Activated CD4-positive, alpha-beta T cell treated with anti-CD3 and anti-CD28 coated beads for 24 hours (primary cell): ENCODE measurements at places on chromosomes 5 and 9.

DNA sequence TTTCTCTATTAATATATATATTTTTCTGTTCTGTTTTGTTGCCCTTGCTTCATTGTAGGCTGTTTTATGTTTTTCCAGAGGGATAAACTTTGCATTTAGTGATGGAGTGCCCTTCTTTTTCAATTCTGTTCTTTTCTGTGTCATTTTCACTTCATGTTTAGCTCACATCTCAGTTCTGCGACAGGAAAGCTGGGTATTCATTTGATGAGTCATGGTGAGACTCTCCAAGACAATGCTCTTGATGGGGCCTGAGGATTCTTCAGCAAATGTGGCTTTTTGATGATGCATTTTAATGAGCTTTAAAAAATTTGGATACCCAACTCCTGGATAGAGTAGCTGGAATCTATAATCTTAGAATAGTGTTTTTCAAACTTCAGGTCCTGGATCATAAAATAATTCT, 56.5 kb upstream of the SPATA31D4 start:
- DNase-seq = no peak

- no peak for DNase-seq
Measured at GRCh38 chr9:99931155-99931840, 24.8 kb downstream of the STX17 start.

DNA sequence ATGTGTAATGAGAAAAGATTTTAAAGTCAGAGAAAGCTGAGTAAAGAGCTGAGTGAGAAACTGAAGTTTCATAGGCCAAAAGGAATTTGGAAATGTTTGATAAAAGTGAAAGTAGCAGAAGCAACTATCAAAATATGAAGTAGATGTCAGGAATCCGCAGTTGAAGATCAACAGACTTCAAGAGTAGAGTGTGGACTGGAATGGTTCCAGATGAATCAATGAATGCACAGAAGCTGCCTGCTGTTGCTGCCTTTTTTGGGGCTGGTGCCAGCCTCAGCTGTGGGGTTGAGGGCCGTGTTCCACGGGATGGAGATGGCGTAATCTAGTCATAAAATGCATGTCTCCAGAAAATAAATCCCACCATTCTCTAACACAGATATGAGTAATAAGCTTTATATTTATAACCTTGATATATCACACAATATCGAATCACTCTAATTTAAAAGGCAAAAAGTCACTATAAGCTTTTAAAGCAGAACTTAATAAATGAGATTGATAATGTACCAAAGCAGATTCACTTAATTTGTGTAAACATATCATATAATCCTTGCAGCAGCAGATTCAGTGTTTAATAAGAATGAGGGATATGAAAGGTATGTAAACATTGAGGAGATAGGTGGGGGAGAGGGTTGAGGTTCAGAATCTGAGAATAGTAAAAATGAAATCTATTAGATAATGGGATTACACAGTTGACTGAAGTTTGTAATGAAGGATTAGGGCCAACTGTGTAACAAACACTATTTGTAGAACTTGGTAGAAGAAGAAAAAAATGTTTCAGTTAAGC, 652.3 kb upstream of the FTMT start:
- no peak for DNase-seq

DNA sequence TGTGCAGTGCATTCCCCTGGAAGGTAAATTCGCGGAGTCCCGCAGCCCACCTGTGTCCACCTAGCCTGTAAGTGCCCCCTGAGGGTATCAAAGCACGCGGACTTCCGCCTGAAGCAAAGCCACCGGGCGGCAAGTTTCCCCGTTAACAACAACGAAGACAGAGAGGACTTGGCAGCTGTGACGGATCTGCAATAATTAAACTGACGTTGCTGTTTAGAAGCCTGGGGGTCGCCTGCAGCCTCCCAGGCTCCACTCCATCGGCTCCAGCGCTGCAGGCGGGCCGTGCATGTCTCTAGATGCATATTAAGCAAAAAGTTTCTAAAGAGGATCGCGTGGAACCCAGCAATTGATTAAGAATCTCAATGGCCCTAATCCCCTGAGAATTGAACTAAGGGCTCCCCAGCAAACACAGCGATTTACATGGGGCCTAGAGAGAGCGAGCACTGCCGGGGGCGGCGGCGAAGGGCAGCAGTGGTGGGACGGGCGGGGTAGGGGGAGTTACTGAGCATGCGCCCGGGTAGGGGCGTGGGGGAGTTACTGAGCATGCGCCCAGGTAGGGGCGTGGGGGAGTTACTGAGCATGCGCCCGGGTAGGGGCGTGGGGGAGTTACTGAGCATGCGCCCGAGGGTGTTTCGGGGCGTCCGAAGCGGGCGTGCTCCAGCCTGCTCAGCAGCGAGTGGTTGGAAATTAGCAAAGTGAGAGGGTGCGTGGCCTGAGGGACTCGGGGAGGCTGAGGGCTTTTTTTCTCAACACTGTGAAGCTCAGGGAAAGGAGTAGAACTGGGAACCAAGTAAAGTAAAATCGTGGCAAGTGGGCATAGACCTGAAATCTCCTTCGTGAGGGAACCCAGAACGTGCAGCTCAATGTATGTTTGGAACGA, 255.2 kb downstream of the DOCK8 start:
- DNase-seq = peak; percentile 67

- DNase-seq = no peak
Measured at GRCh38 chr5:59326596-59326995, 566.9 kb downstream of the PDE4D start.

- no peak for DNase-seq
Measured at GRCh38 chr5:54882841-54883240, 102.6 kb downstream of the ESM1 start.

DNA sequence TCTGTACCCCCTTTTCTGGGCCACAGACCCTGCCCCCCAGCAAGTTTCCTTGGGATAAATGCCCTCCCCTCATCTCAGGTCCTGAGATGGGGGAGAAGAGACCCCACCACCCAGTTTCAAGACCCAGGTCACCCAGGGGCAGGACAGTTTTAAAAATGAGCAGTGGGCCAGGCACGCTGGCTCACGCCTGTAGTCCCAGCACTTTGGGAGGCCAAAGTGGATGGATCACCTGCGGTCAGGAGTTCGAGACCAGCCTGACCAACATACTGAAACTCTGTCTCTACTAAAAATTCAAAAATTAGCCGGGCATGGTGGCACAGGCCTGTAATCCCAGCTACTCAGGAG, 6.1 kb downstream of the PTGES2 start:
- DNase-seq = no peak

DNA sequence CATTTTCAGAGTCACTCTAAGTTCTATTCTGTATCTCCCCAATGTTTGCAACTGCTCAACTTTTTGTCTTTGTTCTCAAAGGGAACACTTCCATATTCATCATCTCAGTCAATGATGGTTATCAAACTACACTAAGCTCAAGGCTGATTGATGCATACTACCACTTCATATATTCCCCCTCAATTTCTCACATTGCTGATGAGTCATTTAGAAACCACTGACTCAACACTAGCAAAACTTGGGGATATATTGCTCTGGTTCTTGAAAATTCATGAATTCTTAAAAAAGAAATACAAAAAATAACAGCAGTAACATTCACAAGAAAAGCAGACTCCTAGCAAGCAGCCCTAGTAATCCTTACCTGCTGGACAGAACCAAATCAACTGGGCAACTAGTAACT, 52.2 kb downstream of the ABHD17B start:
- no peak for DNase-seq

DNA sequence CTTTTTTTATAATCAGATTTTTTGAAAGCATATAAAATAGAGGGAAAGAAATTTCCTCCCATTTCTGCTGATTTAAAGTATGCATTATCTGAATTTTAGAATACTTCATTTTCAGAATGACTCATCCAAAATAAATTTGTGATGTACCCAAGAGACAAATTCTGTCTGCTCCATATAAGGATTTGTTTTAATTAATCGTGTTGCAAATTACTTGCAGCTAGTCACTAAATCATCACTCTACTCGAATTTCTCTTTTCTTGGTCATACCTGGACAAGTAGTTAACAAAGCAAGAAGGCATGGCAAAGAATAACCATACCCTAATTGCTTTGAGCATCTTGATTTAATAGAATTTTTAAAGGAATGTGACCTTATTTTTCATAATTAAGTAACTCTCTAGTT, 284.1 kb upstream of the GRAMD2B start:
- DNase-seq = no peak

DNA sequence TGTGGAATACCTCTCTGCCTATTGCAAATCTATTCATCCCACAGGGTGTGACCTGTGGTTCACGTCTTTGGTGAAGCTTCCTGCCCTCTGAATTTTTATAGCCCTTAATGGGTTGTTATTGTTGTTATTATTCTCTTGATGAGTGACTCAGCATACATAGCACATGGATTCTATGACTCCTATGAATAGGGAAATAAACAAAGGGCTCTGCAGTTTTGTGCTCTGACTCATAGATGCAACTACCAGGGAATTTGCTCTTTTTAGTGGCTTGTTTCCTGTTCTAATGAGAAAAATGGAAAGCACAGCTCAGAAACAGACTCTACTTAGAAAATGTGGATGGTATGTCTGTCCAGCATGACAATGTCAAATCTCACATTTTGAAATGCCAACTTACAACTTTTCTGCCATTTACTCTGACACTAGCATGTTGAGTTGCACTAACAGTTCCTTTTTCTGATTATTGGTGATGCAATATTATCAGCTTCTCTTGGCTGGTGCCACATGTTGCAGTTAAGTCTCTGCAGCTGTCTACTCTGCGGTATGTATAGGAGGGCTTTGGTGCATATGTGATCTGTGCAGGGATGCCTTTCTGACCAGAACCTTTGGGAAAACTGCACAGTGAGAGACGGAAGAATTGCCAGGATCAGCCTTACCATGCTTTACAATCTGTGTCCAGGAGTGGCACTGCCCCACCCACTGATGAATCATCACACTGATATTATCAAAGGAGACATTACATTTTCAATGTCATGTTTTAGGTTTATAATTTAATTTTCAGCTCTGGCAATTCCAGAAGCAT, 996.4 kb upstream of the WWC1 start:
- DNase-seq = no peak

DNA sequence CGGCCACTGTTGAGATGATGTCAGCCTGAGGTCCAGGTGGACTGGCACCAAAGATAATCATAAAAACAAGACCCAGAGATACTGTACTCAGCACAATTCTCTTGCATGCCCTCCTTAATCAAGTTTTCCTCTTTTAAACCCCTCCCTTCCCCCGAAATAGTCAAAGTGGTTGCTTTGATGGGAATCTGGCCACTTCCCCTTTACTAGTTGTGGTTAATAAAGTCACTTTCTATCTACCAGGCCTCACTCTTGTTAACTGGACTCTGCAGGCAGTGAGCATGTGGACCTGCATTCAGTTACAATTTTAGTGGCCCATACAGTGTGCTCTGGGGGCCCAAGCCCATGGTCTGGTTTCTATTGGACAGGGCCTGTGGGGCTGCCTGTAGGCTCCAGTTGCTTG, 17.5 kb downstream of the FBP2 start:
- DNase-seq = no peak

DNA sequence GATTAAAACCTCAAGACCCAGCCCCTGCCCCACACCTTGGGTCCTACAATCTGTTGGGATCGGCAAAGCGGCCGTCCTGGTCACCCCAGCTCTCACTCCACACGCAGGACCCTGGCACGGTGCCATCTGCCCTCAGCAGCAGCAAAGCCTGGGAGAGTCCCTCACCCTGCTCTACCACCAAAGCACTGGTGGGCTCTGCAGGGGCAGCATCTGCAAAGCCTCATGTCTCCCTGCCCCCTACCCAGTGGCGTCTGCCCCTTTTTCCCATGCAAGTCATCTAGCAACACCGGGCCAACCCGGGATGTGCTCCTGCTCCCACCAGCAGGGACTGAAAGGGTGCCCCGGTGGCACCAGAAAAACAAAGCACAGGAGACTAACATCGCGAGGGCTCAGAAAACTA, 19.6 kb upstream of the CNOT6 start:
- DNase-seq = no peak

DNA sequence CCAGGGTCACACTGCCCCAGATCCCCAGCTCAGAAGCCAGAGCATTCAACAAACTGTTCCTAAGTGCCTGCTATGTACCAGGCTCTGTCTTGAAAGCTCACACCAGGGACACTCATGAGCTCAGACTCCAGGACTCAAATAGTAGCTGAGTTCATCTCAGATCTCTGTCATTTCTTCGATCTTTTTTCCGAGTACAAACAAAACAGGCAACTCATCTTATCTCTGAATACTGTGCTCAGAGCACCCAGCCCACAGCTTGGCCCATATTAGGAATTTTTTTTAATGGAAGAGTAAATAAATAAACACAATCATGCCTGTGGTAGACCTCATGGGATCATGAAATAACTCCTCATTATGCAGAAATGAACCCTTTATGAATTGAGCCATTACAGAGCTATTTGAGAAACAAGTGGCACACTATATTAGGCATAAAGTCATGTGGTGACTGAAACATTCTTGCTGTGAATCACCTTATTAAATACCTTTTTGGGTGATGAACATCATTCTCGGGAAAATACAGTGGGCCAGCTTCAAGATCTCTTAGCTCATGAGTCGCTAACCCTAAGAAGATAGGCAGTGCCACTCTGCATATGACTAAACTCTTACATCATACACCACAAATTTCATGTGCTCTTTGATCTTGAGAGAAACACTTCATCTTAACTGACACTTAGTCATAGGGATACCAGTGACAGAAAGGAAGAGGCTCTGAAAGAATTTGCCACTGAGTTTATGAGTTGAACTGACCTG, 9.9 kb downstream of the SH3RF2 start:
- DNase-seq = no peak

GRCh38 chr5:94614156-94614805, 4.1 kb downstream of the KIAA0825 start:
- no peak for DNase-seq

DNA sequence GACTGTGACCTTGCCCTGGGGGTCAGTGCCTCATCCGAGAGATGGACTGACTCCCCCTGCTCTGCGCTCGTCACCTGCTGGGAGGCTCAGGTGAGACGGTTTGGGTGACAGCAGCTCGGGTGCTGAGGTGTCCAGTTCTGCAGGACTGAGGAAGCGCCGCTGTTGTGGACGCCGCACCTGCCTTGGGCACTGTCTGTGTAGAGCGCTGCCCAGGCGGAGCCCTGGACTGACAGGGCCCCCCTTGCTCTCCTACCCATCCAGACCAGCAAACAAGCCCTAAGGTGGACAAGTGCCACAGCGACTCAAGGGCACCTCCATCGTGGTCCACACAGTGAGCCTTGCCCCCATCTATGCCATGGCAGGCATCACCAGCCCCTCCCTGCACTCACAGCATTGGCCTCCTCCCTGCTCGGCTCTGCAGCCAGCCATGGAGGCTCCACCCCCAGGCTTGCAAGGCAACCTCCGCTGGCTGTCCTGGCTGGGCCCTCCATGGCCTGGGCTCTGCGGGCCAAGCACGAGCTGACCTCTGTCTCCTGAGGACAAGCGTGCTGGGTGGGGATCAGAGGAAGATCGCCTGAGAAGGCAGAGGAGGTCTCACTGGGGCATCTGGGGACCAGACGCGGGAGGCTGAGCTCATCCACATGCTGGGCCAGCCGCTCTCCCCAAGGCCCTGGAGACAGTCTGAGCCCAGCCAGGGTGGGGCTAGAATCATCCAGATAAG, 87.1 kb upstream of the COL5A1 start:
- no peak for DNase-seq

GRCh38 chr5:24591426-24591825, 53.4 kb downstream of the CDH10 start:
- no peak for DNase-seq

- DNase-seq = no peak
Measured at GRCh38 chr5:115298811-115299210, 2.4 kb upstream of the CCDC112 start.
